ENCODE measurements at places on chromosomes 5 and 9.

DNA sequence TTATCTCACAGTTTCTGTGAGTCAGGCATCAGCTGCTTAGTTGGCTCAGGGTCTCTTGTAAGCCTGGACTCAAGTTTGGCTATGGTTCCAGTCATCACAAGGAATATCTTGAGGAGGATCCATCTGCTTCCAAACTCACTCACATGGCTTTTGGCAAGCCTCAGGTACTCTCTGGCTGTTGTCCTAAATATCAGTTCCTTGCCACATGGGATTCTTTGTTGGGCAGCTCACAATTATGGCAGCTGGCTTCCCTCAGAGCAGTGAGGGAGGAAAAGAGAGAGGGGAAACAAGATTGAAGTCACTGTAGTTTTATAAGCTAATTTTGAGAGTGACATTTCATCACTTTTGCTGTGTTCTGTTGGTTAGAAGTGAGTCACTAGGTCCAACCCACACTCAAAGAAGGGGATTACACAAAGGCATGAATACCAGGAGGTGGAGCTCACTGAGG is 144.5 kb downstream of the GCNT1 start:
- no peak for DNase-seq

GRCh38 chr9:106869458-106869857 is 6.5 kb downstream of the ZNF462 start:
- no peak for DNase-seq

DNA sequence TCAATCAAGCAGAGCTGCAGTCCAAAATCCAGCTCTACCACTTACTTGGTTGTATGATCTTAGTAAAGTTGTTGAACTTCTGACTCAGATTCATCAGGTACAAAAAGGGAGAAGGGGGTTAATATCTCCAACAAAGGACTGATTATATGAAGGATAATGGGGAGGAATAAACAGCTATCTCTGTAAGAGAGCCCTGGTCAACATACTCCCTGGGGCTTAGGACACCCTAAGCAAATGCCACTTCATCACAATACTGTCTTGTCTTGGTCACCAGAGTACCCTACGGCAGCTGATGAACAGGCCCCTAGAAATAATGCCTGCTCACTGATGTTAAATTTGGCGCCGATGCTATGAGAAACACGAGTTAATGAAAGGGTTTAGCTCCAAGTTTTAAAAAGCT is 34.8 kb downstream of the LHFPL2 start:
- DNase-seq = no peak

DNA sequence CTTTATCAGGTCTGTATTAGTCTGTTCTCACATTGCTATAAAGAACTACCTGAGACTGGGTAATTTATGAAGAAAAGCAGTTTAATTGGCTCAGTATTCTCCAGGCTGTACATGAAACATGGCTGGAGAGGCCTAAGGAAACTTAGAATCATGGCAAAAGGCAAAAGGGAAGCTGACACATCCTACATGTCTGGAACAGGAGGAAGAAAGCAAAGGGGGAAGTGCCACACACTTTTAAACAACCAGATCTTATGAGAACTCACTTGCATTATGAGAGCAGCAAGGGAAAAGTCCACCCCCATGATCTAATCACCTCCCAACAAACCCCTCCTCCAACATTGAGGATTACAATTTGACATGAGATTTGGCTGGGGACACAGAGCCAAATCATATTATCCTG is 132.1 kb downstream of the PCSK1 start:
- no peak for DNase-seq

GRCh38 chr5:8576178-8576577 is 707.2 kb downstream of the MTRR start:
- DNase-seq = no peak

GRCh38 chr5:60578315-60578714 is 121.7 kb downstream of the DEPDC1B start:
- DNase-seq = no peak

GRCh38 chr5:6760686-6761085 is 47.5 kb downstream of the TENT4A start:
- no peak for DNase-seq
